Kidney epithelial cell (primary cell): ENCODE measurements at places on chromosomes 5 and 9. TPM values are rescaled to one million over a fixed set of nuclear protein-coding genes. Genes with fewer than 3 reads are reported as not detected.

CD72 gene
- 1.7 and 2.7 TPM in 2 replicates for total RNA-seq

GTF2H2 gene
- 19.0 and 20.8 TPM in 2 replicates for total RNA-seq

AGXT2 gene
- not detected in 2 replicates for total RNA-seq

FIBCD1 gene
- 2.3 and 2.6 TPM in 2 replicates for total RNA-seq

ADRA1B gene
- 2.2 and 2.9 TPM in 2 replicates for total RNA-seq

PCDHGB3 gene
- total RNA-seq, result 1.3 and 3.6 TPM in 2 replicates

KIF20A gene
- total RNA-seq, result 4.4 and 4.6 TPM in 2 replicates

PLAC8L1 gene
- total RNA-seq, result not detected in 2 replicates

PCDHGB2 gene
- 1.2 and 1.9 TPM in 2 replicates for total RNA-seq

TRIM36 gene
- 5.0 and 7.9 TPM in 2 replicates for total RNA-seq

MYORG gene
- 3.8 and 4.9 TPM in 2 replicates for total RNA-seq

TMOD1 gene
- total RNA-seq, result 0.08 and 0.14 TPM in 2 replicates

HSPB3 gene
- total RNA-seq, result 0.50 TPM in 1 of 2 replicates, not detected in the other

PRRT1B gene
- total RNA-seq, result not detected in 2 replicates

PCDHGA8 gene
- total RNA-seq, result 0.96 and 1.0 TPM in 2 replicates

PRSS3 gene
- total RNA-seq, result 1.1 and 5.1 TPM in 2 replicates

ZFP2 gene
- 1.3 and 2.9 TPM in 2 replicates for total RNA-seq

NUTM2F gene
- total RNA-seq, result not detected in 2 replicates

LHX2 gene
- not detected in 2 replicates for total RNA-seq

TRIM41 gene
- total RNA-seq, result 15.8 and 17.5 TPM in 2 replicates

MLANA gene
- total RNA-seq, result not detected in 2 replicates

ZNF608 gene
- total RNA-seq, result 50.2 and 67.7 TPM in 2 replicates

LOX gene
- total RNA-seq, result 9.0 and 13.2 TPM in 2 replicates

CCNI2 gene
- total RNA-seq, result 0.42 and 1.6 TPM in 2 replicates

PDZD2 gene
- total RNA-seq, result 5.5 and 6.7 TPM in 2 replicates

RNF183 gene
- total RNA-seq, result not detected in 2 replicates

ELAVL2 gene
- total RNA-seq, result 0.68 and 0.92 TPM in 2 replicates

CMBL gene
- 7.7 and 7.8 TPM in 2 replicates for total RNA-seq

TEK gene
- total RNA-seq, result 0.07 and 0.33 TPM in 2 replicates

BAAT gene
- total RNA-seq, result not detected in 2 replicates

SOHLH1 gene
- total RNA-seq, result not detected in 2 replicates

NUTM2G gene
- total RNA-seq, result not detected in 2 replicates

SPATA31A3 gene
- not detected in 2 replicates for total RNA-seq

GABRA6 gene
- not detected in 2 replicates for total RNA-seq

PTRH1 gene
- 36.5 and 43.6 TPM in 2 replicates for total RNA-seq

FBP2 gene
- total RNA-seq, result not detected in 2 replicates

FOXD1 gene
- 14.7 and 22.0 TPM in 2 replicates for total RNA-seq

ACOT12 gene
- not detected in 2 replicates for total RNA-seq

ARID3C gene
- 0.48 and 1.0 TPM in 2 replicates for total RNA-seq

TSLP gene
- total RNA-seq, result 0.29 and 0.68 TPM in 2 replicates

PCDHA9 gene
- total RNA-seq, result under 0.01 TPM in 2 replicates
